ENCODE measurements at places on chromosomes 6 and 20.

GRCh38 chr6:36034441-36034840 is 6.8 kb downstream of the MAPK14 start:
- DNase-seq: no peak

DNA sequence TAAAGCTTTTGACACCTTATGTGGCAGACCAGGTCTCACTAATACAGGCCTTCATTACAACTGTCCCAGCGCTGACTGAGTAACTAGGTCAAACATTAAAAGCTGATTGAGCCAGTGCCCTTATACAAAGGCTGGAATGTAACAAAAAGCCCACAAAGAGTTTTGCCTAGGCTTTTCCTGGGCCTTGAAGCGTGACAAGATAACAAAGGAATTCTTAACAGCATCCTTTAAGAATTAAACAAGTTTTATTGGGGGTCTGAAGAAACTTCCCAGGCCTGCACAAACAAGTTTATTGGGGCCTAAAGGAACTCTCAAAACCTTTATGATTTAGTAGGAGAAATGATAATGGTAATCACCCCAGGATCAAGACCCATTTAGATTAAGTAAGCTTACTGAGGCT is 267.6 kb upstream of the FAM83B start:
- no peak for DNase-seq

- DNase-seq: peak; percentile 87
These were observed at the start of the genes PLAGL2 and POFUT1 for GRCh38 chr20:32207626-32208498. Gene PLAGL2, minus strand, starts transcription at chr20:32207743. Its CDS starts 5,565 bp downstream, at chr20:32202178. Gene POFUT1, plus strand, starts transcription at chr20:32207880. Its CDS starts 62 bp downstream, at chr20:32207942.

- DNase-seq: no peak
These were observed 439.2 kb downstream of the PKHD1 start for GRCh38 chr6:51648236-51648635.

- DNase-seq: peak; percentile 57
These were observed 107.9 kb upstream of the MLIP start for GRCh38 chr6:54003316-54003715.

DNA sequence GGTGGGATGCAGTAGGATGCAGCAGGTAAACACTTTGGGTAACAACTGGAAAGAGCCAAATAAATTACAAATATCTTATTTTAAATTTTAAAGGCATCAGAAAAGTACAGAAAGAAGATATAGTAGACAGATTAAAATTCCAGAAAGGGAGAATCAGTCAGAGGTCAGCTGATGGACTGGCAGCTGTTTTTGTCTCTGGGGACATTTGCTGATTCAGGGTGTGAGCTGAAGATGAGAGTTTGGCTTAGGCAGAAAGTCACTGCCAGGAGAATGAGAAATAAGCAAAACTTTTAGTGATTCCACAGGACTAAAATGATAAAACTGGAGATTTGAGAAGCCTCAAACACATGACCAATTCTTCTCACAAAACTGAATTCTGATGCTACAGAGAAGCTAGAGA is 39.5 kb downstream of the AHI1 start:
- no peak for DNase-seq
